NCI-H187 treated with DMSO at 0.1 percent for 48 hours (cell line): ENCODE measurements at places on chromosomes 7 and 10.

DNA sequence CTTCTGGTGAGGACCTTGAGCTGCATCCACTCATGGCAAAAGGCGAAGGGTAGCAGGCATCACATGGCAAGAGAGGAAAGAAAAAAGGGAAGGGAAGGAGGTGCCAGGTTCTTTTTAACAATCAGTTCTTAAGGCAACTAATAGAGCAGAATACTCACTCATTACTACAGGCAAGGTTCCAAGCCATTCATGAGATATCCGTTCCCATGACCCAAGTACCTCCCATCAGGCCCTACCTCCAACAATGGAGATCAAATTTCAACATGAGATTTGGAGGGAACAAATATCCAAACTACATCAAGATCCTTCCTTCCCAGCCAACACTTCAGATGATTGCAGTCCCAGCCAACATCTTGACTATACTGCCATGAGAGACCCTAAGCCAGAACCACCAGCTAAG lies 38.9 kb upstream of the YAE1 start:
- no peak for DNase-seq

DNA sequence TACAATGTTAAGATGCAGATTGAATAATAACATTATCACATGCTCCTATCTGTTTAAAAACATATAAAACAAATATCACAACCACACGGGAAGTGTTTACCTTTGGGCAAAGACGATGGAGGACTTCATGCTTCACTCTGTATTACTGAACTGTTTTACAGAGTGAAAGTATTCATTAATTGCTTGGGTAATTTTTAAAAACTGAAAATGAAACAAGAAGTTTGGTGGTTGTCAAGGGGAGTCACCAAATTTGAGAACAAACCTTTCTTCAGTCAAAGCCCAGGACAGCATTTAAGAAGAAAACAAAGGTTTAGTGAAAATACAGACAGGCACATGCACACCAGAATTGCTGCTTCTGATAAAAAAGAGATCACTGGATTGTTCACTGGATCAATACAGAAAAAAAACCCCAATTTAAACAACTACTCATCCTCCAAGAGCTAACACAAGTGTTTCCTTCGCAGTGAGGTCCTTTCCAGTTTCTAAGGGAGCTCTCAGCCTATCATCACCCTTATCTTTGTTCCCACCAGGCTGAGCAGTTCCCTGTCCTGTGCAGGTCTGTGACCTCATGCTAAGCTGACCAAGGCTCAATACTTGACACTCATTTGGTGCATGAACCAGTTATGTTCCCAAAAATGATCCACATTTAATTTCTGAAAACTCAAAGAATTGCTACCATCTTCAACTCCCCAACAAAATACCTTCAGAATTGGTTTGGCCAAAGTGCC lies 8.8 kb downstream of the PARP12 start:
- no peak for DNase-seq

GRCh38 chr10:5903563-5903962 lies 13.5 kb downstream of the FBH1 start:
- no peak for DNase-seq

GRCh38 chr7:125573126-125573525 lies 643.5 kb upstream of the POT1 start:
- DNase-seq: no peak

DNA sequence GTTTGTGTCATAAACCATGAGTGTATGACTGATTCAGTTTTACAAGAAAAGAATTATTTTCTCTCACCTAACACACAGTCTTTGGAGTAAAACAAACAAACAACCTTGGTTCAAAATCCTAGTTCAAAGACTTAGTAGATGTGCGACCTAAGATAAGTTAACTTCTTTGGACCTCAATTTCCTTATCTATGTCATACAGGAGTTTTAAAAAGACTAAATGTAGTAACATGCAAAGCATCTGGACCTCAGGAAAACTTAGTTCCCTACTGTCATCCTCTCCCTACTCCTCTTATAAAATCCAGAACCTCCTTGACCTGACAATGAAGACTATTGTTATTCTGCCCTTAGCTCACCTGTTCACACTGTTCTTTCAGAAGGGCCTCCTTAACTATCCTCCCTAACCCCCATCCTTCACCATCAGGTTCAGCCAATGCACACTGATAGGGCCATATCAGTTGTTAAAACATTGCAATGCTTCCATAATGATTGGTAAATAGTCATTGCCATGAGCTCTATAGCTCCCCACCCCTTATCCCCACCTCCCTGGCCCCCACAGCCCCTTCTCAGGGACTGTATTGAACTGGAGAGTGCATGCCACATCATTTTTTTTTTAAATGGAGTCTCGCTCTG lies 28.8 kb upstream of the CCNJ start:
- no peak for DNase-seq
